ENCODE measurements at places on chromosomes 2 and 18. TPM values are rescaled to one million over a fixed set of nuclear protein-coding genes. Genes with fewer than 3 reads are reported as not detected.

The KCNJ3 gene
- total RNA-seq: 0.69 TPM

The UNC80 gene
- total RNA-seq: 0.34 TPM

The HOXD3 gene
- not detected for total RNA-seq

The UGT1A10 gene
- total RNA-seq: 0.11 TPM

The LAMA1 gene
- 60.7 TPM for total RNA-seq

The HES6 gene
- 52.1 TPM for total RNA-seq

The FAM237A gene
- not detected for total RNA-seq

The C2orf80 gene
- total RNA-seq: 0.39 TPM

The GKN2 gene
- total RNA-seq: not detected

The IGFBP5 gene
- total RNA-seq: 12.5 TPM

The CHRNG gene
- total RNA-seq: not detected

The GCG gene
- total RNA-seq: 0.14 TPM

The TCF23 gene
- 0.14 TPM for total RNA-seq

The CELF4 gene
- total RNA-seq: 2.9 TPM

The PXDN gene
- total RNA-seq: 166 TPM

The QPCT gene
- total RNA-seq: 19.5 TPM

The SGO2 gene
- total RNA-seq: 29.9 TPM

The EVX2 gene
- not detected for total RNA-seq

The HSPE1 gene
- total RNA-seq: 333 TPM

The RAB27B gene
- total RNA-seq: 0.80 TPM

The RBMS1 gene
- total RNA-seq: 54.3 TPM

The NCKAP5 gene
- total RNA-seq: 0.55 TPM

The CRACDL gene
- 0.72 TPM for total RNA-seq

The IL36A gene
- not detected for total RNA-seq

The CD226 gene
- total RNA-seq: 0.23 TPM
